ENCODE measurements at places on chromosomes 7 and 10.

DNA sequence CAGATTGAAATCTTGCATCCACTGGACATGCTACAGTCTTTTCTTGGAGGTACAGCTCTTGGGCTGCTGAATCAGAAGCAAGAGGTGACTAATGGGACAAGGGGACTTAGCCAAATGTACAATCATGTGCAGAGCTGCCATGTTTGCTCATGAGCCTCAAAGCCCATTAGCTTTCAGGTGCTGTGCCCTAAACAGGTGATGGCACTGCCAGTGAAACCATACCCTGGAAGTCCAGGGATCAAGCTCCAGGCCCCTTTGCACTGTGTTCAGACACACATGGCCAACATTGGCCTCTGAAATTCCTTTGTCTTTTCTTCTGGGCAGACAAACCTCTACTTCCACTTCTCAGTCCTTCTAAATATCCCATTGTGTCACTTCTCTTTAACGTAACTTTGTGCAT lies 328.2 kb downstream of the GRID1 start:
- DNase-seq: no peak

GRCh38 chr7:135584362-135585353 lies 26.9 kb downstream of the NUP205 start:
- no peak for DNase-seq

DNA sequence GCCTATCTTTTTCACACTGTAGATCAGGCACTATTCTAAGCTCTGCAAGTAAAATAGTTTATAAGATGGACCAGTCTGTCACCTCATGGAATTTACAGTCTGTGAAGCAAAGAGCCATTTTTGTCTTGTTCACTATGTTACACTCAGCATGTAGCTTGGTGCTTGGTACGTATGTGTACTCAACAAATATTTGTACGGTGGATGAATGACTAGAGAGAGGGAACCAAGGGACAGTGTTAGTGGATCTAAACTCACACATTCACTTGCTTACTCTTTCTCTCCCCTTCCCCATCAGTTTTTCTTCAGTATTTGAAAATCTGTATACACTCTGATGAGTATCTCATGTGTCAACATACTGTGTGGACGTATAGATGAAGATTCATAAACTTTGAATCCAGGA lies 45.9 kb downstream of the PTF1A start:
- DNase-seq: no peak

DNA sequence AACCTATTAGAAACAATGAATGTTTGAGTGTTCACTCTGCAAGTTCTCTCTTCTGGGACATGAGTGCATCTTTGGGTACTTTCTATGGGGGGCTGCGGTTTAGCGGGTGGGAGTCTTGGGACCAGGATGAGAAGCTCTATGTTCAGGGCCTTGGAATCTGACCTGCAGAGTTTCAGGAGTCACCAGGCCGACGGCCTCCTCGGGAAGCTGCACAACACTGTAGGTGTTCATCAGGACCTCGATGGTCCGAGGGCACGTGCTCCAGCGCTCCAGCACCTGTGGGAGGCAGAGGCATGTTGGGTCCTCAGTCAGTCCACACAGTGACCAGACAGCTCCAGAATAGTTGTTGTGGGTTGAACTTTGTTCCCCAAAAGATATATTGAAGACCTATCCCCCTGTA lies 8.9 kb upstream of the GBX1 start:
- DNase-seq: no peak

DNA sequence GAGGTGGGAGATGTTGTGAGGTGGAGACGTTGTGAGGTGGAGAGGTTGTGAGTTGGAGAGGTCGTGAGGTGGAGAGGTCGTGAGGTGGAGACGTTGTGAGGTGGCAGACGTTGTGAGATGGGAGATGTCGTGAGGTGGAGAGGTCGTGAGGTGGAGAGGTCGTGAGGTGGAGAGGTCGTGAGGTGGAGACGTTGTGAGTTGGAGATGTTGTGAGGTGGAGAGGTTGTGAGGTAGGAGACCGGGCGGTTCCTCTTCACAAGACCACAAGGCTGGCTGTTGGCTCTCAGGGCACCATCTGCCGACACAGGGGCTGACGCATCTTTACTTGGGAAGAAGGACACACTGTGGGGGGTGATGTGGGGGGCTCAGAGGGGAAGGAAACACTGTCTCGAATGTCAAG lies 34.7 kb upstream of the SHH start:
- DNase-seq: no peak

DNA sequence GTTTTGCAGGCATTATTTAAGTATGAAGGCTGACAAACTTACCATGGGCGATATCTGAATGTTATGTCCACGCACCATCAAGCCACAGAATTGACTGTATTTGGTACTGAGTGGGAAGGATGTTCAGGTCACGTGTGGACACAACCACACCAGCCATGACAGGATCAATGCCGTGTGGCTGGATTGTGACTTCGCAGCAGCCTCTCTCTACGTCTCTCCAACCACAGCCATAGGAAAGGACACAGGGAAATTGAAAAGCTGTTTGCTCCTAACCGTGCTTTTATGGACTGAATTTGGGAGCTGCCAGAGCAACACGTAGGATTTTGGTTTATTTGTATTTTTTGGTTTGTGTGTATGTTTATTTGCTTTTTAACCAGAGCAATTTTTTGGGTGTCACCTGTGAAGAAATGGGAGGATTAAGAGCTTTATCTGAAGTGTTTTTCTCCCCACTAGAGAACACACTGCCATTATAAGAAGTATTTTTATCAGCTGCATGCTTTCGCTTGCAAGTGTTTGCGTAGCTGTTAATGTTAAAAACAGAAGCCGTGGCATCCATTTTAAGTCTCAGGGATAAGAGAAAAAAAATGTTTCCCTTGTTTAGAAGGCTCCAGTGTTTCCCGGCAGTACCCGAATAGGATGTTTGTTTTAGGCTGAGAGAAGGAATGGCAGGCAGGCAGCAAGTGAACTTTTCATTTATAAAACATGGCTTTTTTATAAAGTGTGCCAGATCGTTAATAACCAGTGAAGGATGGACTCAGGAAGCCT lies 401.1 kb upstream of the NFE2L3 start:
- no peak for DNase-seq

GRCh38 chr10:49598986-49599385 lies 11.1 kb upstream of the SLC18A3 start:
- no peak for DNase-seq

DNA sequence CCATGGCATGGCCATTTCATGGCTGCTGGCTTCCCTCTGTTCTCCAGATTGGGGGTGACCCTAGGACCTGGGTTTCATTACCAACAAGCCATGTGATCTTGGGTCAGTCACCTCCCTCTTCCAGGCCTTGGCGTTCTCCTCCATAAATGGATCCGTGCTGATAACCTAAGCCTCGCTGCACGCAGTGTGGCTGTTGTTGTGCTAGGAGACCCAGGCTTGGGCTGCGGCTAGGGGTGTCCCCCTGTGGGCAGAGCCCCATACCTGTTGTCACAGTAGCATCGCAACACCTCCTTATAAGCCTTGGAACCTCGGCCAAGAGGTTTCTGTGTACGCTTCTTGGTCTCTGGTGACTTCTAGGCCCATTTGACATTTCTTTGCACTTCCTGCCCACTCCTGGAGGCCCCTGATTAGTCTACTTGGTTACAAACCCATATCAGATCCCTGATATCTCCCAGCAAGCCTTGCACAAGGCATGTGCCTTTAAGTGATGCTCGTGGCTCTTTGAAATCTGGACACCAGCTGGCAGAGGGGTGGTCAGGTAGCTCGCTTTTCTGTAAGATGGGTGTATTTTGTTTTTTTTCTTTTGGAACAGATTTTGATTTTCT lies 23.6 kb downstream of the ZMIZ1 start:
- DNase-seq: no peak

DNA sequence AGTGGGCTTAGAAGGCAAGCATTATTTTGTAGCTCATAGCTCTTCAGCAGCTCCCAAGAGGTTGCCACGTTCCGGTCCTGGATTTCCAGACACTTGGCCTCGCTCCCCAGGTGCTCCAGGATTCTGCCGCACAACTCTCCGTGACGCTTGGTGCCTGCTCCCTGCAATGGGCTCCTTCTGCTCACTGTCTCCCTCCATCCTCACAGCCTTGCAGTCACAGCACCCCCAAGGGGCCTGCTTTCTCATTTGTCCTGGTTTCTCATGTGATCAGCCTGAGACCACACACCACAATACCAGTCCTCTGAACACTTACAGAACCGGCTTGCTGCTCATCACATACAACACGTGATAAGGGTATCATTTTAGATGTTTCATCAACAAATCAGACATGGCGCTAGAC lies 9.8 kb downstream of the IGFBP3 start:
- no peak for DNase-seq

DNA sequence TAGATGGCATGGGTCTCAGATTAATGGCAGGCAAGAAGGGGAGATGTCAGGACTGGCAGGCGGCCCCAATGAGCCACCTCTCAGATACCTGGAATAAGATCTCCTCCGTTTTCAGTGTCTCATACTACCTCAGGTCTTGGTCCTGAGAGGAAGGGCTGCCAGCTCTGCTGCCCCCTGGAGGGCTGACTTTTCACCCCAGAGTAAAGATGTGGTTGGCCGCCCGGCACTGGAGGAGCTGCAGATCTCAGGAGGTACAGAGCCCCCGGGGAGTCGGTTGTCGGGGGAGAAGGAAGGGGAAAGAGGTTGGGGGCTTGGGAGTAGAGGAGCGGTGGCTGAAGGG lies 642 bp upstream of the COL13A1 start:
- DNase-seq: no peak

DNA sequence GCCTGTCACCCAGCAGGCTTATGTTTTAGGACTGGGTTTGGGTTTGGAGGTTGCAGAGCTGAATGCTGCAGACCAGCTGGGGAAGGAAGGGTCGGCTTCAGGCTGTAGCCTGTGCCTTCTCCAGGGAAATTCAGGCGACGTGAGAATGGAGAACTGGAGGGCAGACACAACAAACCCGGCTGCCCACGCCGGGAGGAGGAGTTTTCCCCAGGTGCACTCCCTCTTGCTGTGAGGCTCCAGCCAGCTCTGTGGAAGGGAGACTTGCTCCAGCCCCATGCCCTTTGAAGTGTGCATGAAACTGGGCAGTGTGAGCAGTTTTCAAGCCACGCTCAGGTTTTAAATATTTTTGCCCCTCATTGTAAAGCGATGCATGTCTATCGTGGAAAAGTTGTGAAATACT lies 279.1 kb downstream of the CCSER2 start:
- no peak for DNase-seq

- no peak for DNase-seq
Observed at GRCh38 chr10:129756912-129757901, 206.9 kb downstream of the EBF3 start.

GRCh38 chr10:114885443-114885842 lies 52.6 kb upstream of the TRUB1 start:
- no peak for DNase-seq

DNA sequence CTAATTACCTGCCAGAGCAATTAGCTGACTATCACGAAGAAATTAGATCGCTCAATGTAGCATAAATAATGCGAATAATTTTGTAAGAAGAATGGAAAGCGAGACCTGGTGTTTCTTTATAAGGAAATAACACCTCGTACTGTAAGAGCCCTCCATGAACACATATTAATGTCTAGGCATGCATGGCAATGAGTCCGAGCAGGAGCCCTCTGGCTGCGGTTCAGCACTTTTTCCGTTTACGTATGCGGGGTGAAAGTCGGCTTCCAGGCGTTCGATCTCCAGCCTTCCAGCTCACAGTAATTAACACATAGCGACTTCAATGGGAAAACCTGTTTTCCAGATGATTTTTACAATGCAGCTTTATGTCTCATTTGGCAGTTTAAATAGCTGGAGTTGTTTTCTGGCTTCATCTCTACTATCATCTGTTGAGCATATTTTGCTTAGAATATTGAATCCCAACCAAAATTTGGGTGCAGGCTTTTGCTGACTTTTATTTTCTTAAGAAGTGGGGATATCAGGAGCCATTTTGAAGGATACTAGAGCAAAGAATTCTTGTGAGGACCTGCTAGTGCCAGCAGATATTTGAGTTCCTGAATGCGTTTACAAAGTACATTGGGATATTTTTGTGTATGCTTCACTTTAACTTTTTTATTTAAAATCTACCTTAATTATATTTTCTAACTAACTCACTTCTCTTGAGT lies 7.2 kb upstream of the SP8 start:
- DNase-seq: no peak

- no peak for DNase-seq
Observed at GRCh38 chr10:92407305-92408016, 116.5 kb downstream of the MARCHF5 start.

DNA sequence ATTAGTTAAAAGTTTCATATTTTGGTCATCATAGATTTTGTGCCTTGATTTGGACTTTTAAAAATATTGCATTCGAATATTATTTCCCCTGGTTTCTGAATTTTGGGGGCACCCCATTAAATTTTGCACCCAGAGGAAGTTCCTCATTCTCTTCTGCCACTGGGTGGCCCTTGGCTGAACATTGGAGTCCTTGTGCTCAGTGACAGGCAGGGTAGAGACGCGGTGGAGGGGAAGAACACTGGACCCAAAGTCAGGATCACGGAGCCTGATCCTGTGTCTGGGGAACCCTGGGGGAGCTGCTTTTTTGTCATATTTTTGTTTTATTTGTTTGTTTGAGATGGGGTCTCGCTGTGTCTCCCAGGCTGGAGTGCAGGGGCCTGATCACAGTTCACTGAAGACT lies 74.7 kb downstream of the MKI67 start:
- DNase-seq: no peak

- no peak for DNase-seq
Observed at GRCh38 chr7:16067711-16068110, 353.6 kb downstream of the CRPPA start.

DNA sequence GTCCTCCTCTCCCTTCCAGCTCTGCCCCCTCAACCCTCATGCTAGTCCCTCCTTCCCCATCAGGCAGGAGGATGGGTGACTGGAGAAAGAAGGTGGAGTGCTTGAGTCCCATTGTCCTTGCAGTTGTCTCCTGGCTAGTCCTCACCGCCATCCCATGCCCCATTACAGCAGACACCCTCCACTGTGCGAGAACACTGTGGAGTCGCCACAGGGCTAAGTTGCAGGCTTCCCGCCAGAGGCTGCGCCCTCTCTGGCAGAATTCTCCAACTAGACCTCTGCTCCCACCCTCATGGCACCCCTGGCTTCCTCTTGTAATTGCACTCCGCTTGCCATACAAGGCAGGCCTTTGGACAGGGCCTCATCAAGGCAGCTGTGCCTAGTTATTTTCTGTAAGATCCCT lies 3.1 kb downstream of the GIMAP2 start:
- no peak for DNase-seq

DNA sequence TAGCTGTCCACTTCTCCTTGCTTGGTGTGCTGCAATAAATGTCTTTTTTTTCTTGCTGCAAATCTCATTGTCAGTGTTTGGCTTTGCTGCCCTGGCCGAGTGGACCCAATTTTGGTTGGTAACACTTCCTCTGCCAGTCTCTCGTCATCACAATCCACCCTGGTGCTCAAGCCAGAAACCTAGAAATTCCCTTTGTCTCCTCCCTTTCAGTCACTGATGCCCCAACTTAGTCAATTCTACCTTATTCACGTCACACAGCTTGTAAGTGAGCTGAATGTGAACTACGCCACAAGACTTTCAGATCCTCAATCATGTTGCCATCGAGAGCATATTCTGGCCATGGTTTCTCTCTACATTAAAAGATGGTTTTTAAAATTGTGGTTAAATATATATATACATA lies 13.0 kb upstream of the FRA10AC1 start:
- DNase-seq: no peak

DNA sequence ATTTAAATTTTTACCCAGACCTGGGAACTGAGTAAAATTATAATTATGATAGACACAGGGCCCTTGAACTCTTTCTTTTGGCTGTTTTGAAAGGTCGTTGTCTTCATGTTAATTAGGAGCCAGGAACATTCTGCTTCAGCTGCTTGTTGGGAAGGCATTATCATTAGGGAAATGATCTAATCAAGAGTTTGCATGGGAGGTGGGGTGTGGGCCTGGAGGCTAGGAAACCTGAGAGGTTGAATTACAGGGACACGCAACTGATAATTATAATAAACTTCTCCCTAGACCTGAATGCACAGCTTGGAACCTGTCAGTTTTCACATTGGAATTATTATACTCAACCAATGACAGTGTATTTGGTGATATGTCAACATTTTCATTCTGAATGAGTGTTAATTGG lies 237.7 kb downstream of the CACNB2 start:
- DNase-seq: no peak

Measured in stimulated activated CD4-positive, alpha-beta T cell treated with anti-CD3 and anti-CD28 coated beads, TNF-alpha, amount 100 ng/mL, for 4 hours (primary cell).